ENCODE measurements at places on chromosomes 1 and 21.

GRCh38 chr1:8939000-8939265 is 6.7 kb upstream of the CA6 start:
- H3K27me3 ChIP-seq, result no peaks in the 10 kb centered on the region
- no peak for DNase-seq
- no peak overlapping the region for H3K27ac ChIP-seq
- H3K4me3 ChIP-seq, result no peak overlapping the region
- H3K36me3 ChIP-seq, result no peaks in the 10 kb centered on the region

- H3K4me1 ChIP-seq, result no peaks in the 10 kb centered on the region
- no peak overlapping the region for H3K4me3 ChIP-seq
- H3K27ac ChIP-seq, result no peak overlapping the region
- no peaks in the 10 kb centered on the region for H3K27me3 ChIP-seq
- no peak for DNase-seq
Observed at GRCh38 chr1:92184632-92185031, 33.1 kb upstream of the C1orf146 start.

- no peak overlapping the region for H3K27ac ChIP-seq
- H3K36me3 ChIP-seq, result no peaks in the 10 kb centered on the region
- H3K4me1 ChIP-seq, result peaks cover 7% of the 10 kb centered on the region
Observed at GRCh38 chr1:183212870-183213269, 26.8 kb downstream of the LAMC2 start.

GRCh38 chr1:166391279-166392066 is 224.7 kb upstream of the FAM78B start:
- H3K36me3 ChIP-seq, result no peaks in the 10 kb centered on the region
- DNase-seq, result no peak
- no peak overlapping the region for H3K27ac ChIP-seq

GRCh38 chr1:90176530-90176929 is 181.6 kb downstream of the ZNF326 start:
- no peaks in the 10 kb centered on the region for H3K36me3 ChIP-seq
- DNase-seq, result no peak
- no peak overlapping the region for H3K27ac ChIP-seq
- H3K4me1 ChIP-seq, result no peaks in the 10 kb centered on the region
- H3K27me3 ChIP-seq, result no peaks in the 10 kb centered on the region

DNA sequence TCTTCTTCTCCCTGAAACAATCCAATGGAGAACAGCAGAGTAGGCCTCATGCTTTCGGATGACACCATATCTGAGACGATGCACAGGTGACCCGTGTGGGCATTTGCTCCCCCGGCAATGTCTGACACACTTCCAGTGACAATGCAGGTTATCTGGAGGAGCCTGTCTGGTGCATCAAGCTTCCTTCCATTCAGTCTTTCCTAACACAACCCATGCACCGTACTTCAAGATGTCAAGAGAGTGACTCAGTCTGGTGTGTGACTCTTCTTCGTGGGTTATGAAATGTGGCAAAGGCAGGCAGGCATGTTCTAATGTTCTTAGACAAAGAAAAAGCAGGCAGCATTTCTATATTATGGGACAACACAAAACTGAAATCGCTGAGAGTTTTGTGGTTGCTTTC is 159.1 kb downstream of the EDEM3 start:
- no peak for DNase-seq
- H3K27me3 ChIP-seq, result no peaks in the 10 kb centered on the region
- peaks cover 13% of the 10 kb centered on the region for H3K4me1 ChIP-seq

- DNase-seq, result no peak
- H3K4me3 ChIP-seq, result no peak overlapping the region
- H3K27ac ChIP-seq, result peak overlapping the region; percentile 91
- H3K36me3 ChIP-seq, result no peaks in the 10 kb centered on the region
- H3K27me3 ChIP-seq, result no peaks in the 10 kb centered on the region
- H3K4me1 ChIP-seq, result peaks cover 27% of the 10 kb centered on the region
Observed at GRCh38 chr21:46064870-46065214, 33.1 kb upstream of the COL6A2 start.

GRCh38 chr1:214330222-214330621 is 49.3 kb downstream of the SMYD2 start:
- no peak overlapping the region for H3K4me3 ChIP-seq
- H3K27me3 ChIP-seq, result no peaks in the 10 kb centered on the region
- peak overlapping the region; percentile 73 for H3K27ac ChIP-seq
- H3K36me3 ChIP-seq, result peaks cover 60% of the 10 kb centered on the region
- DNase-seq, result no peak
- peaks cover 44% of the 10 kb centered on the region for H3K4me1 ChIP-seq

- H3K4me3 ChIP-seq, result no peak overlapping the region
- H3K4me1 ChIP-seq, result peaks cover 5% of the 10 kb centered on the region
- H3K27ac ChIP-seq, result no peak overlapping the region
- DNase-seq, result no peak
- no peaks in the 10 kb centered on the region for H3K36me3 ChIP-seq
Observed at GRCh38 chr1:154717528-154717924, 109.5 kb upstream of the ADAR start.

DNA sequence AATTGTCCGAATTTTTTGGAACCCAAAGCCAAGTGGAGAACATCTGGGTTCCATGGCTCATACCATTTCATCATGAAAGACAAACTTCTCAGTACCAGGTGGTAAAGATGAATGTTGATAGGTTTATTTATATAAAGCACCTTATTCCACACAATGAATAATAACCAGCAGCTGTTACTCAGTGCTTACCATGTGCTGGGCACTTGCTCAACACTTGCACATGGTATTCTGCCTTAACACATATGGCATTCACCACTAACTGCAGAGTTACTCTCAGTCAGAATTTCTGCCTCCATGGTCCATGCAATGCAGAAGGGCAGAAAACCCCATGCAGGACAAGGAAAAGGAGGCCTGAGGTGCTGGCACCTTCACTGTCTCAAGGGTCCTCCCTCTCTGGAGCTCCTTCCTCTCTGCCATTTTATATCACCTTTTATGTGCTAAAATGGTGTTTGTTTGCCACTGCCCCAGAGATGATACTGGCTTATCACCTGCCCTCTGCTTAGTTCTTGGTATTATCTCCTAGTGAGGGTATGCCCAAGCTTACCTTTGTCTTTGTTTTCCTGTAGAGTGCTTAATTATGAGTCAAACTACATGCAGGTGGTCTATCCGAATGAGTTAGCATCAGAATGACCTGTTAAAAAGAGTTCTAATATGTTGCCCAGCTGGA is 76.7 kb upstream of the ZNF326 start:
- peaks cover 3% of the 10 kb centered on the region for H3K4me1 ChIP-seq
- no peaks in the 10 kb centered on the region for H3K27me3 ChIP-seq
- no peaks in the 10 kb centered on the region for H3K36me3 ChIP-seq

DNA sequence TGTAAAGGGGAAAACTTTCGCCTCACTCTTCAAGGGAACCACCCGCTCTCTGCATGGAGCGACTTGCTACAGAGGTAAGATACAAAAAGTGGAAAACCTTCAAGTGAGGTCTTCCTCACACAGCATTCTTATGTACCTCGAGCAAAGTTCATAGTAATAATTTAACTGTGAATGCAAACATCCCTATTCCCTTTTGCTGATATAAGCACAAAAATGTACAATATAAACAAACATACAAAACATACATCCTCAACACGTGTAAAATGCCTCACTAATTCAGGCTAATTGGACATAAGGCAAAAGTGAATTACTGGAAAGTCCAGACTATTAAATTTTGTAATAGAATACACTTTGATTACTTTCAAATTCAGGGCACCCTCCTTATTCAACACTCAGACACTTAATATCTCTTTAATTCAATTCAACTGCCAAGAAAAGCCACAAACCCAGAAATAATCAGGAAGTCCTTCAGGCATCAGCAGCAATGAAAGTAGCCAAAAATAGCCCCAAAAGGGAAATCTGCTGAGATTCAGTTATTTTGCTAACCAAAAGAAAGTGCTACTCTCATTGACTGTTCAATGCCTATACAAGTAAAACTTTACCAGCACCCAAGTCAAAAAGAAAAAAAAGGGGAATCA is 15.2 kb upstream of the LMX1A start:
- peaks cover 46% of the 10 kb centered on the region for H3K27me3 ChIP-seq
- H3K4me3 ChIP-seq, result no peak overlapping the region
- no peaks in the 10 kb centered on the region for H3K36me3 ChIP-seq
- H3K4me1 ChIP-seq, result peaks cover 8% of the 10 kb centered on the region
- H3K27ac ChIP-seq, result no peak overlapping the region

GRCh38 chr21:25362375-25363267 is 244.7 kb downstream of the MRPL39 start:
- H3K4me1 ChIP-seq, result no peaks in the 10 kb centered on the region
- H3K4me3 ChIP-seq, result no peak overlapping the region
- no peaks in the 10 kb centered on the region for H3K36me3 ChIP-seq
- no peak overlapping the region for H3K27ac ChIP-seq
- no peaks in the 10 kb centered on the region for H3K27me3 ChIP-seq

- peaks cover 17% of the 10 kb centered on the region for H3K27me3 ChIP-seq
- no peak for DNase-seq
- H3K4me1 ChIP-seq, result no peaks in the 10 kb centered on the region
- H3K4me3 ChIP-seq, result no peak overlapping the region
- no peaks in the 10 kb centered on the region for H3K36me3 ChIP-seq
Observed at GRCh38 chr1:17912491-17912890, 157.4 kb downstream of the ACTL8 start.
